NCI-H524 treated with DMSO at 0.1 percent for 48 hours (cell line): ENCODE measurements at places on chromosomes 7 and 10.

DNA sequence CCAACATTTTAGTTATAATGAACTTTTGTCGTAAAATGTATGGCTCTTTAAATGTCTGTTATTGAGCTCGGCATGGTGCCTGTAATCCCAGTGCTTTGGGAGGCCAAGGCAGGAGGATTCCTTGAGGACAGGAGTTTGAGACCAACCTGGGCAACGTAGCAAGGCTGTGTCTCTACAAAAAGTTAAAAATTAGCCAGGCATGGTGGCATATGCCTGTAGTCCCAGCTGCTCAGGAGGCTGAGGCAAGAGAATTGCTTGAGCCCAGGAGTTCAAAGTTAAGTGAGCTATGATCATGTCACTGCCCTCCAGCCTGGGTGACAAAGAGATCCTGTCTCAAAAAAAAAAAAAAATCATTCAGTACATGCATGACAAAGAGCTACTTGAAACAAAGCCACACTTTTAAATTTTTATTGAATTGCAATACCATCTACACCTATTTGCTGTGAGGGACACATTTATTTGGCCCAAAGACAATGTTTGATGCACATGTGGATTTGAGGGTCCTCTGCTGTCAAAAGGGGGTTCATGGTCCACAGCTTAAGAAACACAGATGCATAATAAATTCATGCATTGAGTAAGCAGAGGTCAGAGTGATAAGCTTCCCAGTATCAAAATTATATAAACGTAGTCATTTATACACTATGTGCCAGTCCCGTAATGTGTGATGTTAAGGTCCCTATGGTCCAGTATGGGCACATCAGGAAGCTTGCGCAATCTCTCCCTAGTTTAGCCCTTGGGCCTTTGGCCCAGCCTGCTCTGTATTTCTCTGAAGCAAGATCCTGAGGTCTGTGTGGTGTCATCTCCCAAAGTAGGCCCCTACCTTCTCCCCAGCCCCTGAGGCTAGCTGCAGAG is 4.4 kb upstream of the MALSU1 start:
- no peak for DNase-seq

DNA sequence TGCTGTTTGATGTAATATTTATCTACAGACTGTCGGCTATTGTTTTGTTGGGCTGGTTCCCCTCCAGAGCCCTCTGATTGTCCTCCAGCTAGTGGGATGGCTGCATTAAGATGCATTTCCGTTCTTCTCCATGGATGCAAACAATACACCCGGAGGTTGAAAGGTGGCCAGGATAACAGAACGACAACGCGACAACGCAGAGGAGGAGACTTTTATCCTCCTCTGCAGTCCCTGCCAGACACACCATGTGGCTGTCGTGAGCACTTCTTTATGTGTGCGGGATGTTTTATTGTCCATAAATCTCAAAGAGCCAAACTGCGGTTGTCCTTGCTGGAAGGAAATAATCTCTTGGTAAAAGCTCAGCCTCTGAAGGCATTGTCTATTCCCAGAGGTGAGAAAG is 39.1 kb upstream of the TCERG1L start:
- no peak for DNase-seq

DNA sequence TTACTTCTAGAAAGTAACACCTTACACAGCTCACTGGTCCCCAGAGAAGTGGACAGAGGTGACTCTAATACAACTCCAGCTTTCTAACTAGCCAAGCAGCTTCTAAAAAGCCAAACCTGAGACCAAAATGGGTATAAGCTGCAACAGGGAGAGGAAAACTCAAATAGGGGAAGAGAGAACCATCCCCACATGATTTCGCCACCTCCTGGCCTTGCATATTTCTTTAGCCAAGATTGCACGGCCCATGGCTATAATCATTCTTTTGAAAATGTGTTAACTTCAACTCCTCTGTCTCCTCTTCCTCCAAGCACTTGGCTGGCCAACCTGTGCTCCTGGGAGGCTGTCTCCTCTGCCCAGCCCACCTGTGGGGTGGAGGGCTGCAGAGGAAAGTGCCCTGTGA is 28.7 kb downstream of the NUP42 start:
- DNase-seq, result no peak

DNA sequence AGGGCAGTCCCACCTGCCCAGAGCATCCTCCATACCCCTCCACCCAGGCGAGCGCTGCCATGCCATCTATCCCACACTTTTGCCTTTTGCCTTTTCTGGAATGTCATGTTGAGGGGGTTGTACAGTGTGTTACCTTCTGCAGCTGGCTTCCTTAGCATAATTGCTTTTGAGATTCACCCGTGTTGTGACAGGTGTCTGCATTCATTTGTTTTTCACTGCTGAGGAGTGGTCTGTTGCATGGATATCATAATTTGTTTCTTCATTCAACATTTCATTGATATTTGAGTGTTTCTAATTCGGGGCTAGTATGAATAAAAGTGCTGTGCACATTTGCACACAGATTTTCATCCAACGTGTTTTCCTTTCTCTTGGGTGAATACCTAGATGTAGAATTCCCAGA is 353.9 kb downstream of the PAXIP1 start:
- DNase-seq, result no peak

GRCh38 chr7:1348096-1348822 is 111.0 kb downstream of the MICALL2 start:
- DNase-seq, result no peak

GRCh38 chr10:119237722-119238436 is 30.5 kb downstream of the GRK5 start:
- DNase-seq, result no peak

DNA sequence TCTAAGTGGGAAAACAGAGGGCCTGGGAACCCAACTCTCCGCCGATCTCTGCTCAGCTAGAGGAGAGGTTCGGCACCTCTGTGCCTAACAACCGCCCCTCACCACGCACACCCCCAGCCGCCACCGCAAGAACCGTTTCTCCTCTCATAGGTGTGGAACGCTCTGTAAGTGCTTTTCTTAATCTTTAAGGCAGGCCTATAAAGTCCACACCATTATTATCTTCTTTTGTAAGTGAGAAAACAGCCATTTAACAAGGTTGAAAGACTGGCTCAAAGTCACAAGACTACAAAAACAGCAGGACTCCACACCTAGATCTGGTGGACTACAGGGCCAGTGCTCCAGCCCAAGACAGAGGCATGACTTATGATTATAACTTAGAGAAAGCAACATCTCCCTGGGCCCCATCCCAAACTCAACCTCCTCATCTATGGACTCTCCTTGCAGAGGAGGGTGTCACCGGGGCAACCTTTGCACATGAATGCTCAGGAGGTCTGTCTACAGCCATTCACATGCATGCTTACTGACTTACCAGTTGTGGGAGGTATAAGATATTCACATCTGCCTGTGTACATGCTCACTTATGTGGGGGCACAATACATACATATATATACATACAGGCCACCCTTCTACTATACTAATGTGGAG is 7.9 kb upstream of the NKX2-3 start:
- DNase-seq, result no peak

DNA sequence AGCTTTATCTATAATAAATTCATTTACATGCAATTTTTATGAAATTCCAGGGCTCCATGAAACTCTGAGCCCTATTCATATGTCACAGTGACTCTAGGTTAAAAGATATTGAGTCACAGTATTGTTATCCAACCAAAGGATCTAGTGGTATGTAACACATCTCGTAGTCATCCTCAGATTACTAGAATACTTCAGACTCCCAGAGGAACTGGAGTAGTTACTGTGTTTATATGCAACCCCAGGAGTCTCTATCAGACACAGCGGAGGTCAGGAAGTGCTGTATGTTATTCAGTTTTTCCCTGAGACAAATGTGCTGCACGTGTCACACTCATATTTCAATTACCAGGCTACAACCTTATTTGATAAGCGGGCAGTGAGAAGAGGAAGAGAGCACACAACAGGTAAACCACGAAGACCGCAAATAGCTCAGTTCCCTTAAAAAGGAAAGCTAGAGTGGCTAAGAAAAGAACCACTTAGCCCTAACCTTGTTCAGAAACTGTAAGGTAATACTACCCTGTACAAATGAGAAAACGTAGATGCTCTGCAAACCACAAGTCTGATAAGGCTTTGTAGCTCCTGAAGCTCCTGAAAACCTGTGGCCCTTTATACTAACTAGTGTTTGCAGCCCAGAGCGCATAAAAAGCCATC is 114.0 kb upstream of the CNTNAP2 start:
- no peak for DNase-seq

GRCh38 chr7:2405601-2406345 is 2.4 kb downstream of the CHST12 start:
- DNase-seq, result no peak

GRCh38 chr7:94511718-94512117 is 2.1 kb downstream of the CASD1 start:
- no peak for DNase-seq

DNA sequence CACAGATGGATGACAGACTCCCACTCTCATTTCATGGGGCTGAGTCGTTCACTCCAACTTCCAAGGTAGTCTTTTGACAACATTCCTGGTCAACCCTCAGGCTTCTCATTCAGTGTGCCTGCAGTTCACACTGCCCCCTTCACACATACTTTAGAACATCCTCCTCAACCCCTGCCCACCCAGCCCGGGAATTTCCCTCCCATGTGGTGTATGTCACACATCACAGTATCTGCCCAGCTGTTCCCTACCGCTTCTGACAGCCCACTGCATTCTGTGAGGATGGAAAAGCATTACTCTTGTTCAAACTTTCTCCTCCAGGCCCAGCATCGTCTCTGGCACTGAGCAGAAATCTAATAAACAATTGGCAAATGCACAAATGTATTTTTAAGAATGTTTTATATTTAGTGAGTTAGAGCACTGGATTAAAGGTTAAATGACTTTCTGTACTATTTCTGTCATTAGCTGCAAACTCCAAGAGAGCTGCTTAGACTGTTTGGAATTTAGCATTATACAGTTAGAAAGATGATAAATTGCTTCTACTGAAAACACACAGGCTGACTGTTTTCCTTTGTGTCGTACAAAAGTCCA is 110.4 kb downstream of the SFMBT2 start:
- no peak for DNase-seq

GRCh38 chr7:107661865-107662379 is 1.3 kb downstream of the SLC26A4 start:
- DNase-seq, result no peak
